ENCODE measurements at places on chromosomes 5 and 9. TPM values are rescaled to one million over a fixed set of nuclear protein-coding genes. Genes with fewer than 3 reads are reported as not detected.

Gene FGF1
- total RNA-seq: not detected

Gene FOXD4L3
- not detected for total RNA-seq

Gene CYLC2
- total RNA-seq: not detected

Gene CDKN2B
- total RNA-seq: 0.73 TPM

Gene PCDHA11
- total RNA-seq: 5.8 TPM

Gene TARS1
- 256 TPM for total RNA-seq

Gene SURF2
- 26.3 TPM for total RNA-seq

Gene CCL21
- not detected for total RNA-seq

Gene ACTBL2
- not detected for total RNA-seq

Gene LHX3
- 0.11 TPM for total RNA-seq
